Fibroblast of lung (primary cell): ENCODE measurements at places on chromosomes 7 and 10.

GRCh38 chr7:103857435-103857834 is 132.0 kb downstream of the RELN start:
- no peak for DNase-seq

DNA sequence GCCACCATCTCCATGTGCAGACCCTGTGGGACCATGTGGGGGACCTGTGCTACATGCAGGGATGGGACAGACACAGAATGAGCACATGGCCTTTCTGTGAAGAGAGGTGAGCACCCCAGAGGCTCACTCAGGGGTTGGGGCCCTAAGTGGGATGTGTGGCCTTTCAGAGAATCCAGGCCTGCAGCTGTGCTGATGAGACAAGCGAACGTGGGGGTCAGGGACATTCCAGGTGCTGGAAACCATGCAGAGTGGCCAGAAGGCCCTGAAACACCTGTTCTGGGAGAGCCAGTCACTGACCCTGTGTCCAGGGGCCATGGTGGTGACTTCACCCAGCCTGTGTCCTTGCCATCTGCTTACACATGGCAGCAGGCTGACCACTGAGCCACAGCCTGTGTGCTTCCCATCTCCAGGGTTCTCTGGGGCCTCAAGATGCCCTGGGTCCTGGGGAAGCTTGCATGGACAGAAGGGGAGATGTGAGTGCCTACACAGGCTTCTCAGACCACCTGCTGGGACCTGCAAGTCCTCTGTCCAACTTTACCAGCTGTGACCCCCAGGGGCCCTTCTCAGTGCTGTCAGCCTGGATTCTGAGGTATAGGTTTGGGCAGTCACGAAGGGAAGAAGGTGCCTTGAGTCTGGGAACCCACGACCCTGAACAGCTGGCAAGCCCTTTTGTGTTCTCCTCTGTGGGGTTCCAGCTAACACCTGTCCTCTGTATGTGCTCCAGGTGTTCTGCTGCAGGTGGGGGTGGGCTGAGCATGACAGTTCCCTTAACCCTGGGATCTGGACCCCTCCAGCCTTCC is 17.6 kb downstream of the RAMP3 start:
- DNase-seq: no peak

GRCh38 chr10:86967481-86967941 is 771 bp upstream of the ADIRF start:
- DNase-seq: no peak

- DNase-seq: no peak
These were observed 109.9 kb downstream of the HECTD2 start for GRCh38 chr10:91519899-91520514.

DNA sequence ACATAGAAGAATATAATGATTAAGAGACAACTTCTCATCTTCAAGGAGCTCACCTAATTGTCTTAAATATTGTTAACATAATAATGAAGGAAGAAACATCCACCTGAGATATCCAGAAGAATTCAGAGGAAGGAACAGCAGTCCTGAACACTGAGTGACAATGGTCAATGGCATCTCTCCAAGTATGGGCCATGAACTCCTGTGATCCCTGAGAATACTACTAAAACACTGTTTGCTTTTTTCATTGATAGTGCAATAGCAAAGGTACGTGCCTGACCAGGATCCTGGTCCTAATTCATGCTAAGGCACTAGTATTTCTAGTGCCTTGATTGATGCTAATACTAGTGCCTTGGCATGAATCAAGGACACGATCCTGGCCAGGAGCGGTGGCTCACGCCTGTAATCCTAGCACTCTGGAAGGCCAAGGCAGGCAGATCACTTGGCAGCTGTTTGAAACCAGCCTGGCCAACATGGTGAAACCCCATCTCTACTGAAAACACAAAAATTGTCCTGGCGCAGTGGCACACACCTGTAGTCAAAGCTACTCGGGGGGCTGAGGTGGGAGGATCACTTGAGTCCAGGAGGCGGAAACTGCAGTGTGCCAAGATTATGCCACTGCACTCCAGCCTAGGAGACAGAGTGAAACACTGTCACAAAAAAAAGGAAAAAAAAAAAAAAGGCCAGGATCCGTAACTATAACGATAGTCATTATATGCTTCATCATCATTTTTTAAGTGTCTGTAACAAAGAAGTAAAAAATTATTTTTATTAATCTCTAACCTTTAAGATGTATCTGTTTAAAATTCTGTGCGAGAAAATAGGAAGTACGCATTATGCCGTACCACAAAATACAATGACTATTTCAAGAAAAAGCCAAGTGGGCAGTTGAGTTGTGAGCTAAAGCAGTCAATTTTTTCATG is 49.1 kb downstream of the SRPK2 start:
- no peak for DNase-seq

DNA sequence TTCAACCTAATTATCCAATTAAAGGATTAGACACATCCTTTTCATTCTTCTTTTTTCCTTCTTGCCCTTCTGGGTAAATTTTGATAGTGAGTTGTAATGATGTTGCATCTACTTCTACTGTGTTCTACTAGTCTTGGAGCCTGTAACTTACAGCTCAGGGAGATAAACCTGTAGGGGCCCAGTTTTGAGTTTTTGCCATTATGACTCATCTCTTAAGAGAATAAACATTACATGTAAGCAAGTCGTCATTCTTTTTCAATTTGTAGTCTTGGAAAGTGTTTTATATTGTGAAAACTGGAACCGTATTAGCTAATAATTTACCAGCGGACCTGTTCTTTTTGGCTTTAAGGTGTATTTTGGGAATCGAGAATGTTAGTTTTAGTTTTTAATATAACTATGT is 89.7 kb upstream of the RPA3 start:
- peak; percentile 71 for DNase-seq

DNA sequence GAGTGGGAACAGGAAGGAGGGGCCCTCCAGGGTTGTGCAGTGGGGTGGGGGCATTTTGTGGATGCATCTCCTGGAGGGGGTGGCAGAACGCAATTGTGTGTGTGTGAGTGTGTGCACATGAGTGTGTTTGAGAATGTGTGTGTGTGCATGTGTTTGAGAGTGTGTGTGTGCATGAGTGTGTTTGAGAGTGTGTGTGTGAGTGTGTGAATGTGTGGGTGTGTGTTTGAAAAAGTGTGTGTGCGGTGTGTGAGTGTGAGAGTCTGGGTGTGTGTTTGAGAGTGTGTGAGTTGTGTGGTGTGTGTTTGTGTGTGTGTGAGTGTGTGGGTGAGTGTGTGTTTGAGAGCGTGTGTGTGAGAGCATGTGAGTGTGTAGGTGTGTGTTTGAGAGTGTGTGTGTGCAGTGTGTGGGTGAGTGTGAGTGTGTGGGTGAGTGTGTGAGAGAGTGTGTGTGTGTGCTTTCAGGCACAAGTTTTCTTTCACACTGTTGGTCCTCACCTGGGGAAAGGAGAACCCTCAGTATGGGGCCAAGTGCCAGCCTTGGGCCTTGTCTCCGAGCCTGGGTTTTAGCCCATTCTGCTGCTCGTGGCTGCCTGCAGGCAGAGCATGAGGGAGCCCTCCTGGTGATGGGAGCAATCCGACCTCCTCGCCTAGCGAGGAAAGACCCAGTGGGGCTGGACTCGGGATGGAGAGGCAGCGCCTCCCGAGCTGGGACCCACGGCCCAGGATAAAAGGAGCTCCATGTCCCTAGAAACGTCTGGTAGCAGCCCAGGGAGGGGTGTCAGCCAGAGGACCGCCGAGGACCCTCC is 35.6 kb downstream of the CDH23 start:
- DNase-seq: no peak

DNA sequence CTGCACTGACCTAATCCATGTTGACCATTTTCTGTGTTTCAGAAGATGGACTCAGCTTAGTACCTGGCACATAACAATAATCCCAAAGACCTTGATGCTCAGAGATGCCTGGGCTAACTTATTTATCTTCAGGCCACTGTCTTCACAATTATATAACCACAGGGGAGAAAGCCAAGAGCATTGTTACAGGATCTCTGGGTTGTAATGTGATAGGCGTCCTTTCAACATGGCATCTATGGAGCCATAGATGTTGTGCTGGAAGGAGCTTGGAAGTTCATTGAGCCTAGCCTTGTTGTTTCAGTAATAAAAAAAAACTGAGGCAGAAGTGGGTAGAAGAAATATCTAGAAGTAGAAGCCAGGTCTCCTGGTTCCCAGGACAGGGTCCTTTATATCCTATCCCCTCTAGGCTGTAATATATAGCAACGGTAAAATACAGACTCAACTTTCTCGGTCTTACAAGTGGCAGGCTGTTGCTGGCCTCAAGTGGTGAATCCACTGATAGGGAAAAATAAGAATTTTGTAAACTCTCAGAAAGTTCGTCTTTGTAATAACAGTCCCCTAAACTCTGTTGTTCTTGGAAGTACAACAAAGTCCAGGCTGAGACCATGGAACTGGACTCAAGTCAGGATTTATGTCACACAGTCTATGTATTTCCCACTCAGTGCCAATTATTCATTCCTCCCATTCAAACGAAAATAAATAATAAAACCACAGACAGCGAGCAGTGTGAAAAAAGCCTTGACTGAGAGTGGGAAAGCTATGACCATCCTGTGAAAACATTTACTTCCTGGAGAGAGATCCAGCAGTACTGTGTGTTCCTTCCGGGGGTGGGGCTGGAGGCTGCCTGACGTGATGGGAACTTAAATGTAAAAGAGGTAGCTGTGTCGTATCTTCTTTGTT is 277.6 kb downstream of the REEP3 start:
- peak; percentile 96 for DNase-seq

GRCh38 chr10:129446183-129446581 is 20.9 kb upstream of the MGMT start:
- no peak for DNase-seq

DNA sequence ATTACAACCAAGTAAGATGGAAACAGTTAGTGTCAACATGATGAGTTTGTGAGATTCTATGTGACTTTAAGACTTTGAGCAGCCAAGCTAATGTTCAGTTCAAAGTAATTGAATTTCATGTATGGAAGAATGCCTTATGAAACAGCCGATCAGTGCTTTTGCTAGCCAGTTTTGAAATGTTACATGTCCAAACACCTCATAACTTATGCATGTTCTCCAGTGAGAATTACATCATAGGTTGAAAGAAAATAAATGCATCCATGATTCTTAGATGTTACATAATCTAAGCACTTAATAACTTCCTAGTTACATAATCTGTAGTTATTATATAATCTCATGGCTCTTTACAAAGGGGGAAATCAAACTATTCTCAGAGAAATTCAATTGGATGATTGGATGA is 211.3 kb downstream of the BICC1 start:
- DNase-seq: peak; percentile 56

DNA sequence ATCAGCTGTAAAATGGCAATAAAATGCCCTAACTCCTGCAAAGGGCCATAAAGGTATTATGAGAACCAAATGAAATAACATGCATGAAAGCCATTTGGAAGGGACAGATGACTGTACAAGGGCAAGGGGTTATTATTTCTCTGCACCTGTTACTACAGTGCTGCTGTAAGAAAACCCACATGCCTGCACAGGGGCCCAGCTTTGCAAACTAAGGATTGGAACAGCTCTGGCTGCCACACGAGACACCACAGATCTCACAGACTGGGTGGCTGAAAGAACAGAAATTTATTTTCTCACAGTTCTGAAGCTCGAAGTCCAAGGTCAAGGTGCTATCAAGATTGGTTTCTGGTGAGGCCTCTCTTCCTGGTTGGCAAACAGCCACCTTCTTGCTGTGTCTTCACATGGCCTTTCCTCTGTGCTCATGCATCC is 409.0 kb upstream of the NRP1 start:
- DNase-seq: no peak

GRCh38 chr10:32149252-32149955 is 93.2 kb upstream of the KIF5B start:
- DNase-seq: peak; percentile 96

DNA sequence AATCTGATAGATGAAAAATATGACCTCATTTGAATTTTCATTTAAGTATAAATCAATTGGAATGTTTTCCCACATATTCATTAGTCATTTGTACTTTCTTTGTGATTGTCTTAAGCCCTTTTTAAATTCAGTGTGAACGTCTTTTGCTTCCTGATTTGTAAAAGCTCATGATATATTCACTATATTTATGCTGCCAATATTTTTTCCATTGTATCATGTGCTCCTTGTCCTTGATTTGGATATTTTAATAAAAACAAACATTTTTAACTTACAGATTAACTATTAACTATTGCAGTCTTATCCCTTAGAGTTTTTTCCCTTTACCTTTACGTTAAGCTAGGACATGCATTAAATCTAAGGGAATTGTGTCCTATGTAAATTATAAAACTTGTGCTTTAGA is 157.7 kb downstream of the ADAM12 start:
- DNase-seq: no peak

GRCh38 chr10:105855791-105856190 is 1214.7 kb downstream of the SORCS3 start:
- DNase-seq: no peak

- DNase-seq: no peak
These were observed 27.1 kb upstream of the TTYH3 start for GRCh38 chr7:2604608-2605174.

GRCh38 chr10:82397854-82398253 is 522.9 kb downstream of the NRG3 start:
- no peak for DNase-seq

- no peak for DNase-seq
These were observed 56.3 kb upstream of the YAE1 start for GRCh38 chr7:39509912-39510311.

DNA sequence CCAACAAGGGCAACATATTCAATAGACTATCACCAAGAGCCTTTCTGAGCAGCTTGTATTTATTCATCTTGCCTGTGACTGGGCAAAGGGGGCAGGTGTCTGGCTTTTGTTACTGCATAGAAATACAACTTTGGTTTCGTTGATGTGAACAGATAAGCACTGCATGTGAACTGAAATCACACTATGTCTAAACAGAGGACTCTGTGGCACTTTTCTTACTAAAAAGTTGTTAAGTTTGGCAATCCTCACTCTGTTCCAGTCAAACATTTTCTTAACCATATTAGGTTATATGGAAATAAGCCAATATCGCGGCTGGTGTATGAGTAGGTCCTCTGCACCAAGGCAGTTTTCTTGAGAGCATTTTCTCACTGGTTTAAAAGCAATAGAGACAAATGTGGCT is 48.5 kb downstream of the CALD1 start:
- DNase-seq: peak; percentile 92

DNA sequence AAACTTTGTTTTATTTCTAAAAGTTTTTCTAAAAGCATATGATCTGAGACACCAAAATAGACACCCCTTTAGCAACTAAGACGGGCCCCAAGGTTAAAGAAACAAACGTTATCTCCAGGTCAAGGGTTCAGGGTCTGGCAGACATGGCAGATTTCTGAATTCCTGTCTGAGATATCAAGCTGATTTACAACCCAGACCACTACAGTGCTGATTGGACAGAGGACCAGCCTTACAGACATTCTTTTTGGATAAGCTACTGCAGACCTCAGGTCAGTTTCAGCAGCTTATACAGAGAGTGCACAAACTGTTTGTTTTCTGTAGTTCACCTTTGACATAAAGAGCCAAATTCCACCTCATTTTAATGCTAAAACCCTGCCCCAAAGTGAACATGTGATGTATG is 34.8 kb downstream of the SVOPL start:
- peak; percentile 25 for DNase-seq

- DNase-seq: peak; percentile 61
These were observed 4.1 kb downstream of the OR2F1 start for GRCh38 chr7:143958781-143959180.

- no peak for DNase-seq
These were observed 322.8 kb downstream of the LRMDA start for GRCh38 chr10:75754096-75754831.

- DNase-seq: no peak
These were observed 205.2 kb upstream of the ADARB2 start for GRCh38 chr10:1942478-1942877.

- no peak for DNase-seq
These were observed 948.8 kb downstream of the GRM8 start for GRCh38 chr7:126303926-126304325.

GRCh38 chr7:65287023-65287422 is 86.6 kb upstream of the ZNF92 start:
- no peak for DNase-seq

GRCh38 chr7:91251877-91252276 is 12.4 kb upstream of the FZD1 start:
- no peak for DNase-seq
